A549 treated with Mapracorat at 1 μM for 4 hours (cell line): ENCODE measurements at places on chromosomes 3 and 15. TPM values are rescaled to one million over a fixed set of nuclear protein-coding genes. Genes with fewer than 3 reads are reported as not detected.

Gene KLHL40
- not detected in 5 replicates for total RNA-seq

Gene LMCD1
- total RNA-seq: 62.1 to 84.7 TPM (median 72.1 TPM) in 5 replicates

Gene MYZAP
- total RNA-seq: 0.75 to 1.2 TPM (median 1.1 TPM) in 5 replicates

Gene ZCWPW2
- not detected in 5 replicates for total RNA-seq

Gene LTF
- 0.06 TPM in 1 of 5 replicates, not detected in the others for total RNA-seq

Gene GMNC
- total RNA-seq: 0.04 TPM in 1 of 5 replicates, not detected in the others

Gene EPHB1
- total RNA-seq: 0.03 to 0.25 TPM (median 0.23 TPM) in 5 replicates

Gene IL5RA
- not detected in 5 replicates for total RNA-seq

Gene TP53BP1
- total RNA-seq: 15.8 to 18.4 TPM (median 17.0 TPM) in 5 replicates

Gene SEMA3B
- total RNA-seq: 5.3 to 9.6 TPM (median 8.3 TPM) in 5 replicates

Gene FGF12
- 0.44 to 1.1 TPM (median 0.68 TPM) in 5 replicates for total RNA-seq

Gene LMAN1L
- not detected in 5 replicates for total RNA-seq

Gene SHF
- 0.53 to 1.2 TPM (median 0.70 TPM) in 5 replicates for total RNA-seq

Gene HGD
- total RNA-seq: 15.0 to 22.1 TPM (median 16.0 TPM) in 5 replicates

Gene DNASE1L3
- total RNA-seq: 0.21 TPM in 1 of 5 replicates, not detected in the others

Gene FBN1
- total RNA-seq: 5.0 to 9.3 TPM (median 7.4 TPM) in 5 replicates

Gene ZNF445
- total RNA-seq: 2.3 to 2.7 TPM (median 2.6 TPM) in 5 replicates

Gene RPL35A
- total RNA-seq: 1,009 to 1,129 TPM (median 1,089 TPM) in 5 replicates

Gene SLITRK3
- total RNA-seq: not detected in 5 replicates

Gene CSPG5
- 0.55 to 1.3 TPM (median 0.94 TPM) in 5 replicates for total RNA-seq

Gene CNTN6
- total RNA-seq: not detected in 5 replicates

Gene EOMES
- total RNA-seq: 0.63 to 0.71 TPM (median 0.68 TPM) in 5 replicates
